ENCODE measurements at places on chromosomes 6 and 20. TPM values are rescaled to one million over a fixed set of nuclear protein-coding genes. Genes with fewer than 3 reads are reported as not detected.

Gene LY6G6C
- not detected for polyA plus RNA-seq

Gene OR2B6
- polyA plus RNA-seq: 0.37 TPM

Gene TMEM200A
- polyA plus RNA-seq: 0.42 TPM

Gene PDYN
- polyA plus RNA-seq: 1.0 TPM

Gene NRN1
- polyA plus RNA-seq: 44.2 TPM

Gene DNAH8
- polyA plus RNA-seq: not detected

Gene ID4
- 99.6 TPM for polyA plus RNA-seq

Gene MLN
- polyA plus RNA-seq: not detected

Gene SOX4
- 231 TPM for polyA plus RNA-seq

Gene FOXS1
- polyA plus RNA-seq: 2.9 TPM

Gene NKAIN4
- polyA plus RNA-seq: 17.7 TPM

Gene PTCHD4
- polyA plus RNA-seq: 0.20 TPM

Gene OR2B3
- not detected for polyA plus RNA-seq

Gene KCNG1
- polyA plus RNA-seq: 2.1 TPM

Gene GRM4
- 0.92 TPM for polyA plus RNA-seq

Gene MCCD1
- not detected for polyA plus RNA-seq

Gene SLC32A1
- polyA plus RNA-seq: 0.95 TPM

Gene WFDC5
- not detected for polyA plus RNA-seq

Gene C20orf96
- polyA plus RNA-seq: 17.3 TPM

Gene LHFPL5
- polyA plus RNA-seq: 5.4 TPM

All from brain (organoid and tissue), 16 donors.